Keratinocyte (primary cell): ENCODE measurements at places on chromosomes 11 and 22. TPM values are rescaled to one million over a fixed set of nuclear protein-coding genes. Genes with fewer than 3 reads are reported as not detected.

DNA sequence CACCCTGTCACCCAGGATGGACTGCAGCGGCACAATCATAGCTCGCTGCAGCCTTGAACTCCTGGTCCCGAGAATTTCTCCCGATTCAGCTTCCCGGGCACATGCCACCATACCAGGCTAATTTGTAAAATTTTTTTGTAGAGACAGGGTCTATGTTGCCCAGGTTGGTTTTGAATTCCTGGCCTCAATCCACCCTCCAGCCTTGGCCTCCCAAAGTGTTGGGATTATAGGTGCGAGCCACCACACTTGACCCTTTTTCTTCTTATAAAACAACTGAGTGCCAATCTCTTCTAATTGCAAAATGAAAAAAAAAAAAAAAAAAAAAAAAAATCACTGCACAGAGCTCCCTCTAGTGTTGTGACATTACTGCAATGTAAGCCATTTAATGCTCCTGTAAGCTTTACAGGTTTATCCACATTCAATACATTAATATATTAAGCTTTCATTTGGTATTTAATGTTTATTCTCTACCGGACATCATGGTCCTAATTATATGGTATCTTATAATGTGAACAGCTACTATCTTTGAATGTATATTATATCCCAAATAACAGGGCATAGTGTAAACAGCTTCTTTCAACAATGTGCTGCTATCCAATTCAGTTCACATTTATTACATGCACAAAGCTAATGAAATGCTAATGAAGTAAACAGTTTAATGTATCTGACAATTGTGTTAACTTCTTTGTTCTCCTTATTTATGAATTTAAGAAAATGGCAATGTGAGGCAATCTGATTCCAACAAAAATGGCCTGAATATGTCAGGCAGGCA is 44.6 kb downstream of the COPB1 start:
- DNase-seq = no peak
- H3K27me3 ChIP-seq = no peaks in the 10 kb centered on the region
- no peak overlapping the region for H3K4me3 ChIP-seq
- H3K4me1 ChIP-seq = no peaks in the 10 kb centered on the region

- H3K36me3 ChIP-seq = no peaks in the 10 kb centered on the region
- H3K27ac ChIP-seq = no peak overlapping the region
- no peaks in the 10 kb centered on the region for H3K27me3 ChIP-seq
- no peak overlapping the region for H3K4me3 ChIP-seq
- no peaks in the 10 kb centered on the region for H3K4me1 ChIP-seq
These were observed 274.5 kb upstream of the B3GAT1 start for GRCh38 chr11:134686460-134687061.

DNA sequence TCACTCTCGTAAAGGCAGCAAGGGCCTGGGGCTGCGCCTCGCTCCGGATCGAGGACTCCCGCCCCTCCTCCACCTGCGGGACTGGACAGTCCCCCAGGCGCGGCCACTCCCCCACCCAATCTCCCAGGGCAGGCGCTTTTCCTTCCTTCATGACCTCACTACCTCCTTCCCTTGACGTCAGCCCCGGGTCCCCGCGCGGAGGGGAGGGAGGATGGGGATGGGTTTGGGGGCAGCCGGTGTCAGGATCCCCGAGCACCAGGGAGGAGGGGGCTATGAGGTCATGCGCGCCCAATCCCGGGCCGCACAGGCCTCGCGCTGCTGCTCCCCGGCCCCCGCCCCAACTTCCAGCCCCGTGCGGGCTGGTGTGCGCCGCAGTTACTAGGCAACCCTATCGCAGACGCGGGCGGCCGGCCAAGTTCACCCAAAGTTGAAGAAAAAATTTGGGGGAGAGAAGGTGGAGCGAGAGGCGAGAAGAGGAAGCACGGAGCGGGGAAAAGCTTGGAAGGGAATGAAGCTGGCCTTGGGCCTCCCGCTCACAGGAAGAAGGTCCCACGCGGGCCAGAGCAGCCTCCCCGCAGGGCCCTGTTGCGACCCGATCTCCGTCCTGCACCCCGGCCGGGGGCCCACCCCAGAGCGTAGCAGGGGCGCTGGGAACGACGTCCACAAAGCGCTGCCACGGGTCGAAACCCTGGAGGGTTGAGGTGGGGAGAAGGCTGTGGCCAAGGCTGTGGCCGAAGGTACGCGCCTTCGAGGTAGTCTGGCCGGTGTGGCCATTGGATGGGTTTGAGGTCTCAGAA is 8.3 kb downstream of the WT1 start:
- H3K4me1 ChIP-seq = no peaks in the 10 kb centered on the region
- DNase-seq = no peak
- no peaks in the 10 kb centered on the region for H3K36me3 ChIP-seq
- H3K27ac ChIP-seq = no peak overlapping the region

DNA sequence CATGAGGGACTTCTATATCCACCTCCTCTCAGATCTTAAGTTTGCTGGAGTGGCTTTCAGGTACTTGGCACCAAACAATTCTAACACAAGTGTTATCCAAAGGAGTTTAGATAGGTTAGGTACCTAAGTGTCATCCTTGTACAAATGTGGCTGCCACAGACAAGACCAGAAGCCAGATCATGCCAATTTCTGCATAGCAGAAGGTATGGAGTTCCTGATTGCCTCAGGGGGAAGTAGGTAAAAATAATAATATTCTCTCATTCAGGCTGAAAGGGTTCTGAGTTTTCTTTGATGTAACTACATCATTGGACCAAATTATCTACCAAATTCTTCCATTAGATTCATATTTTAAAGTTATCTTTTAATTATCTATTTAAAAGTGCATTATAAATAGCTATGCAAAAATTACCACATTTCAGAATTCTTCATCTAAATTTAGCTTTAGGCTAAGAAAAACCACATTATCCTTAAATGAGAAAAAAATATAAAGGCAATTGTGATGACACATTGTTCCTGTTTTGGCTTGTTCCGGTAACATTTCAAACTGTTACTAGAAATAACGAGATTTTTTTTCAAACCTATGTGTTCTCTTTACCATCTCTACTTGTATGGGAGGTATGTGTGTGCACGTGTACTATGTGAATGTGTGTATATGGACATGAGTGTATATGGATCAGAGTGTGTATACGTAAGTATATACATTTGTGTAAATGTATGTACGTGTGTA is 66.2 kb upstream of the POU2AF2 start:
- no peak overlapping the region for H3K4me3 ChIP-seq
- H3K36me3 ChIP-seq = no peaks in the 10 kb centered on the region
- peaks cover 12% of the 10 kb centered on the region for H3K4me1 ChIP-seq
- H3K27me3 ChIP-seq = no peaks in the 10 kb centered on the region
- H3K27ac ChIP-seq = no peak overlapping the region
- DNase-seq = no peak

DNA sequence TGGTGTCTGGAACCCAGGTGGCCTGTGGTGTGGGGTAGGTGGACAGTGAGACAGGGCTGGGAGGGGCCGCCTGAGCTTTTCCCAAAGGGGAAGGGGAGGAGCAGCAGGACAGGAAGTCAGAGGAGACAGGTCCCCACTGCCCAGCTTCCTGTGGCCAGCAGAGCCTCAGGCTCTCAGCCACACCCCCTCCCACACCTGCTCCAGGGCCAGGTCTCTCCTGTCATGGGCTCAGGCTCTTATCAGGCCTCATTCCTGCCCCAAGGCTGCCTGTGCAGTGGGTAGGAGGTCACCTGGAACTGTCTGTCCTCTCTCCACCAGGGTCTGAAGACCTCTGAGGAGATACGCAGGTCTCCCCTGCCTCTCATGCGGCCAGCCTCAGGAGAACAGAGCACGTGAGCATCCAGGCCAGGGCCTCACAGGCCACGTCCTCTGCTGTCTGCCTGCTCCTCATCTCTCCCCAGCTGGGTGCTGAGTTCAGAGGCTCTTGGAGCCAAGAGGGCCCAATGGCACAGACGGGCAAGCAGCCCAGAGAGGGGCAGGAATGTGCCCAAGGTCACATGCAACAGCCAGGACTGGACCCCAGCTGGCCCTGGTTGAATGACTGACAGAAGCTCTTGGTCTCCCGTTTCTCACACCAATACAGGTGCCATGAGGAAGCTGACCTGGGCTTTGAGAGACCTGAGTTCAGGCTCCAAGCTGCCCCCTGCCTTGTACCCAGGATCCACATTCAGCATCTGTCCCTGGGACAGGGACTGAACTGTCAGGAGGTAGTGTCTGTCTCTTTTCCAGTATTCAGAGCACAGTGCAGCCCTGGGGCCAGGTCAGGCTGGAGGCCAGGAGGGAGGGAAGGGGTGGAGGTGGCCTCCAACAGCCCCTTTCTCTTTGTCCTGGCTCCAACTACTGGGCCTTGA is 16.7 kb downstream of the STARD10 start:
- no peak for DNase-seq
- H3K27ac ChIP-seq = no peak overlapping the region
- peaks cover 49% of the 10 kb centered on the region for H3K4me1 ChIP-seq
- no peaks in the 10 kb centered on the region for H3K27me3 ChIP-seq
- no peak overlapping the region for H3K4me3 ChIP-seq

DNA sequence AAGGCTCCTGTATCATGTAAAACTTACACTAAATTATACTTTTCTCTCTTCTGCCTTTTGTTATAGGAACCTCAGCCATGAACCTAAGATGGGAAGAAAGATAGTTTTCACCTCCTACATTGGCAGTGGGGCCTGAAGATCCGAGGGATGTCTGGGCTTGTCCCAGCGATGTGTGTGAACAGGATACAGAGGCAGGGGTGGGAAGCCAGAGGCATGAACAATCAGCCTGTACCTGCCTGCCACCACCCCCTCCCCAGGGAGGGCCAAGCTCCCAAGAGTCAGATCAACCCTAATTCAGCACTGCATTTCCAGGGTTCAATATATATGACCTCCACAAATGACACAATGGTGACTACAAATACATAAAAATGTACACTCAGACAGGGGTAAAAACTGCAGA is 9.4 kb downstream of the KIAA0930 start:
- DNase-seq = no peak
- H3K36me3 ChIP-seq = peaks cover 33% of the 10 kb centered on the region
- H3K27me3 ChIP-seq = no peaks in the 10 kb centered on the region
- H3K4me1 ChIP-seq = peaks cover 35% of the 10 kb centered on the region
- peak overlapping the region; percentile 51 for H3K27ac ChIP-seq

DNA sequence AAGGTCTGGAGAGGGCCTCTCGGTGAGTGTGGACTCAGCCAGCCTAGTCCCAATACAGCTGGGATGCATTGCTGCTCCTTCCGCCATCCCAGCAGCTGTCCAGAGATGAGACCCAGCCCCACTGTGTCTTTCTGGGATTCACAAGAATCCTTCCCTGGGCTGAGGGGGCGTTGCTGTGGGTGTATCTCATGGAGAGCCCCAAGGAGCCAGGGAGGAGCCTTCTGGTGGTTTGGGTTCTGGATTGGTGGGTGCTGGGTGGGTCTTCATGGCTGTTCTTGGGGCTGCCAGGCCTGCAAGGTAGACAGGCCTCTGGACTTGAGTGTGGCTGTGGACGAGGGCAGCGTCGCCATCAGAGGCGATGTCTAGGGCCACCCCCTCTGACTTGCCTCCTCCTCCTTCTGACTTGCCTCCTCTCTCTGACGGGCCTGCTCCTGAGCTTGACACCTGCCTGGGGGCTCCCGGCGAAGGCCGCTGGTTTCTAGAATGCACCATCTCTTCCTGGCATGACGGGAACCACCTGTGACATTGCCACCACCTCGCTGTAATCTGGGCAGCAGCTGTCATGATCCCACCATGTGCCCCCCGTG is 17.2 kb downstream of the KCNQ1 start:
- no peaks in the 10 kb centered on the region for H3K36me3 ChIP-seq
- no peak for DNase-seq
- no peaks in the 10 kb centered on the region for H3K4me1 ChIP-seq
- no peak overlapping the region for H3K4me3 ChIP-seq

DNA sequence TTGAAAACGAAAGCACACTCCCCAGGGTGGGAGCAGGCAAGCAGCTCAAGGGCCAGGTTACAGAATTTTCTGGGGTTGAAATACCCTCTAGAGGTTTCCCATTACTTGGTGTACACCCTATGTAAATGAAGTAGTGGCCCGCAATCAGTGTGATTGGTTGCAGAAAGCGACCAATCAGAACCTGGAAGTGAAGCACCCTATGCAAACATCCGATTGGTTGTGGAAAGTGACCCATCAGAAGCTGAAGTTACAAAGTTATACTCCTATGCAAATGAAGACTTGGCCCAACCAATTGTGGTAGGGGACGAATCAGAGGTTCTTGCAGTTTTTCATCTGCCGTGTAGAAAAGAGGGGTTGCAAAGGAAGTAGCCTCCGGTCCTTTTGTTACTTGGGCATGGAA is 19.2 kb downstream of the PRR5 start:
- DNase-seq = no peak
- no peak overlapping the region for H3K4me3 ChIP-seq
- H3K27ac ChIP-seq = no peak overlapping the region
- peaks cover 16% of the 10 kb centered on the region for H3K36me3 ChIP-seq

RASSF10 gene
- polyA plus RNA-seq = 1.4 to 2.1 TPM (median 1.6 TPM) in 3 replicates

CABP7 gene
- polyA plus RNA-seq = not detected in 3 replicates

DBX1 gene
- polyA plus RNA-seq = not detected in 3 replicates

DNAJB13 gene
- polyA plus RNA-seq = 0.06 to 0.09 TPM (median 0.09 TPM) in 3 replicates

MARK2 gene
- polyA plus RNA-seq = 18.6 to 35.2 TPM (median 20.8 TPM) in 3 replicates

C11orf16 gene
- not detected in 3 replicates for polyA plus RNA-seq
